ENCODE measurements at places on chromosomes 11 and 22. TPM values are rescaled to one million over a fixed set of nuclear protein-coding genes. Genes with fewer than 3 reads are reported as not detected.

- DNase-seq = peak; percentile 92
Measured at GRCh38 chr11:123174196-123175183, 20.6 kb downstream of the CLMP start.

DNA sequence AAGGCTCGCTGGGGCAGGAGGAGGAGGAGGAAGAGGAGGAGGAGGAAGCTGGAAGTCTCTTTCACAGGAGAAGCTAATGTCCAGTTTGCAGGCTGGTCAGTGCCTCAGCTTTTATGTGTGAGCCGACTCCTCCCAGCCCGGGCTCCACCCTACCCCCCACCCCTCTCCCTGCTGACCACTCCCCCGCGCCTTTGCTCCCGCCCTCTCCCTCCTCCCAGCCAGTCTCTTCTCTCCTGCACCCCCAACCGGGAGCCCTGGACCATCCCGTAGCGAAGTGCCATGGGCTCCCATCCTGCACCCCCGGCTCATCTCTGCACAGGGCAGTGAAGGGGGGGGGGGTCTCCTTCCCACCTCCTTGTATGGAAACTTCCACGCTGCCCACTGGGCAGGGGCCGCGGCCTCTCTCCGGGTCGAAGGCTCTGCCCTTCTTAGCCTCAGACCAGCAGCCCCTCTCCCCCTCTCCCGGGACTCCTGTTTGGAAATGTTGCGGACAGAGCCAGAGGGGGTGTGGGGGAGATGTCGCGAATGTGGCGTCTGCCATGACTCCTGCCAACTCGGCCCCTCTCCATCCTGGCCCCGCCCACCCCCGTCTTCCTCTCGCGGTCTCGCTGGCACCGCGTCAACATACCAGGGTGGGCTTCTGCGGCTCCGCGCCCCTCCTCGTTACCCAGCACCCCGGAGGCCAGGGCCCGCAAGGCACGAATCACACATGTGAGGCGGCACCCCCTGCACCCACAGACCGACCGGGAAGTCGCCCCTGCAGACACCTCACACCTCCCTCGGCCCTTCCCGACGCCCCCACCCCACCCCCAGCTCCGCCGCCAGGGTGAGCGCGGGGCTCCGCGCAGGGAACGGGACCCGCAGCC, 1.8 kb downstream of the IGF2 start:
- no peak for DNase-seq

- no peak for DNase-seq
Measured at GRCh38 chr11:501001-501682, 5.9 kb downstream of the RNH1 start.

GRCh38 chr22:49239264-49240015, 588.2 kb downstream of the BRD1 start:
- no peak for DNase-seq

DNA sequence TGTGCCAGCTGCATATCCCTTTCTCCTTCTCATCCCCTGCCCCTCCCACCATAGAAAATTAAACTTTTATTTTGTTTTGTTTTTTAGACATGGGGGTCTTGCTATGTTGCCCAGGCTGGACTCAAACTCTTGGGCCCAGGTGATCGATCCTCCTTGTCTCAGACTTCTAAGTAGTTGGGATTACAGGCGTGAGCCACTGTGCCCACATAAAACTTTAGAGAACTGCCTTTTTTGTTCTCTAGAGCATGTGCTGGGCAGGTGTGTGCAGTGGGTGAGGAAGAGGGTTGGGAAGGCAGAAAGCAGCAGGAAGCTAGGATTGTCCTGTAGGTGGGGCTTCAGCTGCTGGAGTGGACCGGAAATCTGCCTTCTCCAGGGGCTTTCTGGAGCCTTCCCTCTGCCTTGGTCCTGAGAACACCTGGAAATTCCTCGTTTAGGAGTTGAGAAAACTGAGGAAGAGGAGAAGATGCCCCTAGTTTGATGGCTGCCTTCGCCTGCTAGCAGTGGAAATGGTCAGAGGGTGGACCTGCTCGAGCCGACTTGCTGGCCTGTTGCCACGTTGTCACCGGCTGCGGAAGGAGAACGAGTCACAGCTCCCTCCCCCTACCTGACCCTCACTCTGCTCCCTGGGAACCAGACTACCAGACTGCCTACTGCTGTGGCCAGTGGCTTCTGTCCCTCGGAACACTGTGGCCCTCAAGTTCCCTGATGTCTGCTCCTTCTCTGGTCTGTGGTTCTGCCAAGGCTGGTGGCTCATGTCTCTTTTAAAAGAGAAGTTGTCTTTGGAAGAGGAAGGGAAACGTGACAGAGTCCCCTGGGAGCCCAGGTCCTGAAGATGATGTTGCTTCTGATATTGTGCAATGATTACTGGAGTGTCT, 4.0 kb downstream of the ST14 start:
- DNase-seq = no peak

DNA sequence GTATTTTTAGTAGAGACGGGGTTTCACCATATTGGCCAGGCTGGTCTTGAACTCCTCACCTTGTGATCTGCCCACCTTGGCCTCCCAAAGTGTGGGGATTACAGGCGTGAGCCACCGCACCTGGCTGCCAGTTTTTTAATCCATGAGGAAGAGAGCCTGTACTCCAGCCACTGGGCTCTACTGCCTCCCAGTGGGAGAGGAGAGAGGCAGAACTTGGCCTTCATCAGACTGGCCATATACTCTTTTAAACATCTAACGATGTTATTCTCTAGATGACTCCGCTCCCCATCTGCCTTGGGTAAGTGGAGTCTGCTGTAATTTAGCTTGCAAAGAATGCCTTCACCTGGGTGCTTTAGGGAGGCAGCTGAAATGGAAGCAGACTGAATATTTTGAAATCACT, 34.6 kb downstream of the SLC6A5 start:
- no peak for DNase-seq

- DNase-seq = no peak
Measured at GRCh38 chr11:134668076-134668475, 256.0 kb upstream of the B3GAT1 start.

GRCh38 chr11:63564056-63564774, 1.0 kb upstream of the PLAAT2 start:
- no peak for DNase-seq

DNA sequence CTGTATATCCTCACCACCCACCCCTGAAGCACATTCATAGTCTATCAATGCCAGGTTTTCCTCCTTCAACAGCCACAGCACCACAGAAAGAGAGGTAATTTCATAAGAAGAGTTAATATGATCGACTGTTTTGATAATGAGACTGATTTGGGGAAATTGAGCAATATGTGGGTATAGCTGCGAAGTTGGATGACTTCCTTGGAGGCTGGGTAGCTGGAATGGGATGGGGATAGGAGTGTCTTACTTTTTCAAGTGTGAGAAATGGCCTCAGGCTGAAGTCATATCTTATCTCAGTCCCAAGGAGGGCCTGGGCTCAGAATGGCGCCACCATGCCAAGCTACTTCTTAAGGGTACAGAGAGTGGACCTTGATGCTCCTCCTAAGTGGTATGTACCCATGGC, 187.6 kb upstream of the CCDC90B start:
- no peak for DNase-seq

Gene KRTAP5-11
- total RNA-seq = not detected

Gene CD6
- total RNA-seq = 0.14 TPM

Gene MN1
- 10.7 TPM for total RNA-seq

Gene KIRREL3
- 0.03 TPM for total RNA-seq

Gene OR8D4
- total RNA-seq = not detected

Gene AIFM3
- total RNA-seq = 1.5 TPM

Gene CHRNA10
- total RNA-seq = 0.42 TPM

Gene EFEMP2
- 16.4 TPM for total RNA-seq
